CD4-positive, alpha-beta T cell treated with Interferon gamma for 1 hour (primary cell): ENCODE measurements at places on chromosomes 4 and X.

DNA sequence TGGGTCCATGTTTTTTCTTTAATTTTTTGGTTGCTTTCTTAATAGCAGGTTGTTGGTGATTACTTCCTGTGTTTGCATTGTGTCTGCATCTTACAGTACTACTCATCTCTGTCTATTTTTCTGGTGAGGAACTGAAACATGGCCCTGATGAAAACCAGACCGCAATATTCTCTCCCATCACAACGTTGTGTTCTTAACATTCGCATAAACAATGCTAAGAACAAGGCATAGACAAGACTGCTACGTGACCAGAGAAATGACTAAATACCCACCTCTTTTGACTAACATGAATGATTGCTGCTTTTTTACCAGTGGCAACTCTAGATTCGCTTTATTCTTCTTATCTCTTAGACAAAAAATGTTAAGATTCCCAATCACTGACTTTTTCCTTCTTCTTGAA is 179.1 kb downstream of the GC start:
- no peak for DNase-seq

DNA sequence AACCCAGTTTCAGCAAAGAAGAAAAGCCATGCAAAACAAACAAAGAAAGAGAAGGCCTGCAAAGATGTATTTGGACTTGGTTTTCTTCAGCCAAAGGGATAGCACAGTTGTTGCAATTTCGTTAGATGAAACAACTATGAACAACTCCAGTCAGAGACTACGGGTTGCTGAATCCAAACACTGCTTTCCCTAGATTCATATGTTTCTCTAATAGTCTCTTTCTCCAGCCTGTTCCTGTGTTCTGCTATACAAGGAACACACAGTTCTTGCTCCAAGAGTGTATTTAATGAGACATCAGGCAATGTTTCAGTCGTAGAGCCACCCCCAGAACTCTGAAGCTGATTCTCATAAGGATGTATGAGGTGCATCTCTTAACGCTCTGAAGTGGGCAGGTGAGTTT is 162.5 kb upstream of the TBL1X start:
- DNase-seq = no peak

GRCh38 chr4:22635692-22636091 is 57.0 kb upstream of the GBA3 start:
- DNase-seq = no peak

- DNase-seq = no peak
Observed at GRCh38 chr4:41569961-41570360, 32.0 kb downstream of the LIMCH1 start.

DNA sequence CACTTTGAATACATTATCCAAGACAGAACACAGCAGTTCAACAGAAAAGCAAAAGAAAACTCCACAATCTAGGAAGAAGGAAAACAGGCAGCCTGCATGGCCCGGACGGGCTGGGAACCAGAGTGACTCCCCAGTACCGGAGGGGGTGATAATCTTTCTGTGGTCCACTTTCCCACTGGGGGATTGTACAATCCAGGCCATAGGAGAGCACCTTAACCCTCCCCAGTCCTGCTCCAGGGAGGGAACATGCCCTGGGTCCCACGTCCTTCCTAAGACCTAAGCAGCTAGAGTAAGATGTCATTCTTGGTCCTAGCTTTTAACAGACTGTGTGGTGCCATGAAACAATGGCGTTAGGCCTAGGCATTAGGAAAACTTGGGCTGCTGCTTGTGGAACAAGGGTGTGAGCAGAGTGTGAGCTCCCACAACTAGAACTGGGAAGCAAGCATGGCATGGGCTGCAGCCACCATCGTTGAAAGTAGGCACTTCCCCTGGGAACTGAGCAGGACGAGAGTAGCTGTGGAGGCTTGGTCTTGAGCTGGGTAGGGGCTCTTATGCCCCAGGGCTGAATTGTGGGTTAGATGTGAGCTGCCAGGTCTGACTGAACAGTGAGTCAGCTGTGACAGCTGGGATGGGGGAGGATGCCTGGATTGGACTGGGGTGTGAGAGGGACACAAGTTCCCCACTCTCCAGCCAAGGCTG is 42.4 kb downstream of the NAT8L start:
- DNase-seq = no peak

DNA sequence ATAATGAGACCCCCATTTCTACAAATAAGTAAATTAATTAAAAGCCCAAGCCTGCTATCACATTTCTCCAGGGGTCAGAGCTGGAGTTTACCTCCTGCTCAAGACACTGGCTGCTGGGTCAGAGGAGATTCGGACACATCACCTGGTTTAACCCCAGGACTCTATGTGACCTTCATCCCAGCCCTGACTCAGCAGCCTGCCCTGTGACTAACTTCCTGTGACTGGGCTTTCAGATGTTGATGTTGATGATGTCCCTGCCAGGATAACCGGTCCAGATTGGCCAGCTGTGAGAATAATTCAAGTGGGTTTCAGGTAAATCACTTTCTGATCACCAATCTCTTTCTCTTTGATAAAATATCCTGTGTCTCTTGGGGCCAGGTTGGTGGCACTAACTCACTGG is 102.4 kb upstream of the MAML3 start:
- DNase-seq = peak; percentile 25

- DNase-seq = no peak
Observed at GRCh38 chr4:100789991-100790390, 272.2 kb upstream of the EMCN start.

GRCh38 chr4:158155656-158156356 is 17.0 kb downstream of the GASK1B start:
- DNase-seq = no peak

DNA sequence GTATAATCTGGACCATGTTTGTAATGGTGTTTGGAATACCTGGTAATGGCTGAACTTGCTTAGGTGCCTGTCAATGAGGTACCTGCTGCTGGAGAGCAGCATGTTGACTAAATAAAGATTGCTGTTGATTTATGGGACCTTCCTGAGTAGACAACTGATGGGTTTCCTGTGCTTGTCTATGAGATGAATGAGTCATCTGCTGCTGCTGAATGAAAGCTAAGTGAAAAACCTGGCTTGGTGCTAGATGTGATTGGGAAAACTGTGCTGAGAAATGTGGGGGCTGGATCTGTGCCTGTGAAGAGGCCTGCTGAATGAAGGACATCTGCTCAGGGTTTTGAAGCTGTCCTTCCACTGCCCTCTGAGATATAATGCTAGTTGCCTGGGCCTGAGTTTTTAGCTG is 69.6 kb downstream of the WNK3 start:
- no peak for DNase-seq

DNA sequence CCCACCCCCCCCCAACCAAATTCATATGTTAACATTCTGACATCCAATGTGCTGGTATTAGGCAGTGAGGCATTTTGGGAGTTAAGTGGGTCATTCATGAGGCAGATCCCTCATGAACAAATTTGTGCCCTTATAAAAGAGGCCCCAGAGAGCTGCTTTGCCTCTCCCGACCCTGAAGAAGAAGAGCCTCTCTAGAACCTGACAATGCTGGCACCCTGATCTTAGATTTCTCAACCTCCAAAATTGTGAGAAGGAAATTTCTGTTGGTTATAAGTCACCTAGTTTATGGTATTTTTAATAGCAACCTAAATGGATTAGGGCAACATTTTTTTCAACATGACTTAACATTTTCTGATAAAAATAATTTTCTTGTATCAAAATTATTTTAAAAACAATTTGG is 296.3 kb downstream of the CFAP299 start:
- DNase-seq = no peak

DNA sequence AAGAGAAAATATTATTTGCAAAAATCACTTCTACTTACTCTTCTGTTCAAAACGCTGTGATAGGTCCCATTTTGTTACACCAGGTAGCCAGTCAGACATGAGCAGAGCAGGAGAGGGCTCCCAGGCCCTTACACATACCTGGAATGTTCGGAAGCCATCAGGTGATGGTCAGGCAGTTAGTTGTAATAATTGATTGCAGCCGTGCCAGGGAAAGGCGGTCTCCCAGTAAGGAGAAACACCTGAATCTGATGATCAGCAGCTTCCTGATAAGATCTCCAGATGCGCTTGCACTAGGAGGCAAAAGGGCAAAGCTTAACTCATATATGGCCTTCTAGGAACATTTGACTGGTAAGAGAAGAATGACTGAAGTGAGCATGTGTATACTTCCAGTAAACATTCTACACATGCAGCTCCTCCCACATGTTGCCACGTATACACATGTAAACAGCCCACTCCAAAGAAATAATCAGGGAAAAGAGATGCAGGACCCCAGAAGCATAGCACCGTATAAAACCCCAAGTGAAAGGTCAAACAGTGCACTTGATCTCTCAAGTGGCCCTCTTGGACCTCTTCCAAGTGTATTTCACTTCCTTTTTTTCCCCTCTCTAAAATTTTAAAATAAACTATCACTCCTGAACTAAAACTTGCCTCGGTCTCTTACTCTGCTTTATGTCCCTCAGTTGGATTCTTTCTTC is 1338.0 kb downstream of the FSTL5 start:
- no peak for DNase-seq

GRCh38 chr4:185657699-185658098 is 122.4 kb upstream of the PDLIM3 start:
- no peak for DNase-seq

DNA sequence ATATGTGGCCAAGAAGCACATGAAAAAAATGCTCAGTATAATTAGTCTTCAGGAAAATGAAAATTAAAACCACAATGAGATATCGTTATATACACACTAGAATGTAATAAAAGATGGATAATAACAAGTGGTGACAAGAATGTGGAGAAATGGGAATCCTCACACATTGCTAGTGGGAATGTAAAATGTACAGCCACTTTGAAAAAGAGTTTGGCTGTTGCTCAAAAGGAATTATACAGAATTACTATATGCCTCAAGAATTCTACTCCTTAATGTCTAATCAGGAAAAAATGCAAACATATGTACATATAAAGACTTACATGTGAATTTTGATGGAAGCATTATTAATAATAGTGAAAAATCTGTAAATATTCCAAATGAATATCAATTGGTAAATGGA is 102.2 kb downstream of the SPCS3 start:
- no peak for DNase-seq

- DNase-seq = no peak
Observed at GRCh38 chr4:150280081-150280895, 202.0 kb downstream of the DCLK2 start.

DNA sequence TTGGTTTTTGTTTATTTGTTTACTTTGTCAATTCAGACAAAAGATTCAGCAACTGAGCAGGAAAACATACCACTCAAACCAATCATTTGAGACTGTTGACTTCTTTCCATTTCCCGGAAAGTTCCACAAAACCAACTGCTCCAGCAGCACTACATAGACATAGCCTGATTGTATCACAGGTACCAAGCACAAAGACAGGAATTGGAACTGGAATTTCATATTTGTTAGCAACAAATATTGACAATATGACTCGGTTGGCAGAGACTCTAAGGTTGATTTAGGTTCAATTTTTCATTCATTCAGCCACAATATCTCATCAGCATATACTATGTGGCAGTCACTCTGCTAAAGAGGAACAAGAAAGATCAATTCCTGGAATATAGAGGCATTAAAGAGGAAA is 364.0 kb downstream of the ZIC3 start:
- DNase-seq = no peak

GRCh38 chrX:149610511-149610910 is 15.4 kb upstream of the HSFX2 start:
- DNase-seq = no peak

- no peak for DNase-seq
Observed at GRCh38 chr4:147591106-147591505, 26.1 kb upstream of the TMEM184C start.

DNA sequence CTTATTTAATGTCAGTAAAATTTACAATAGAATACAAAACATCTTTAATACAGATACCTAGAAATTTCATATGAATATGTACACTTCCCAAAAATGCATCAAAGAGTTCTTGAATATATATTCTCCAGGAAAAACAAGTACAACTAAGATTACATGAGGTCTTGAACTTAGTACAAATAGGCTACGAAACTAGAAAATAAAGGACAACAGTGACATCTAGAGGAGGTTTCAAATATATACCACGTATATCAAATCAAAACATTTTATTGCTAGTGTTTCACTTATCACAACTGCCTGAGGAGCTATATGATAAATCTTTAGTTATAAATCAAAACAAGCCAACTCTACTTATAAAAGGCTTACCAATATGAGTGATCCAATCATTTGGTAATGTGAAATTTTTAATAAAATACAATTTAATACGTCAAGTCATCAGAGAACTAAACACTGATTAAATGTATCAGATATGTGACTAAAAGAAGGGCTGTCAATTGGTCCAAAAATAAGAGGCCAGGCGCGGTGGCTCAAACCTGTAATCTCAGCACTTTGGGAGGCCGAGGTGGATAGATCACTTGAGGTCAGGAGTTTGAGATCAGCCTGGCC is 36.6 kb downstream of the ANAPC10 start:
- DNase-seq = no peak

DNA sequence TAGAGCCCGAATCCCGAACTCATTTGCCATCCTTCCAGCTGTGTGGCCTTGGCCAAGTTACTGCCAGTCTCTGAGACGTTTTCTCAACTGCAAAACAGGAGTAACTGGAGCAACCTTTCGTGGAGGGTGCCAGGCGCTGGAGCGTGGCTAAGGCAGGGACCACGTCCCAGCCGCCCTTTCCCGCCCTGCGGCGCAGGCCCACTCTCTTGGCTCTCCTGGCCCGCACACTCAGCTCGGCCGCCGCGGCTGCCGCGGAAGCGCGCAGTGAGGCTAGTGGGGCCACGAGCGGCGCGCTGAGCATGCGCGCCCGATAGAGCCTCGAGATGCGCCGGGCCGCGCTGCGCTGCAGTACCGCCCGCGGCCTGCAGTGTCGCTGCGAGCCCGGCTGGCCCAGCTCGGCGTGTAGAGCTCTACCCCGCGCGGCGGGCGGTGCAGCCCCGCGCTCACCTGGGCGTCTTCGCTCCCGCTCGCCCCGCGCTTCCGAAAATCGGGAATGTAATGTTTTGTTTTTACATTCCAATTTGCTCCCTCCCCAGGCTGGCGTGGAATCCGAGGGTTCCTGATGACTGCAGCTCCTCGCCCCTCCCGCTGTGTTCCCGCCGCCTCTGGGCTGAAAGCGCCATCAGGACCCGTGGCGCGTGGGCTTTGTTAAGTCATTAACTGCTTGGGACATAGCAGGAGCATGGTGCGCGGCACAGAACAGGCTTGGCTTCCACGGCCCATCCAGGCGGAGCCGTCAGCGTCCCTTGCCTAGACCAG is 4.0 kb upstream of the ZNF518B start:
- DNase-seq = peak; percentile 78

- no peak for DNase-seq
Observed at GRCh38 chr4:158914218-158914617, 145.4 kb downstream of the FNIP2 start.

GRCh38 chr4:105472871-105473323 is 965 bp downstream of the PPA2 start:
- no peak for DNase-seq

- DNase-seq = no peak
Observed at GRCh38 chr4:124066595-124066994, 645.9 kb downstream of the ANKRD50 start.

DNA sequence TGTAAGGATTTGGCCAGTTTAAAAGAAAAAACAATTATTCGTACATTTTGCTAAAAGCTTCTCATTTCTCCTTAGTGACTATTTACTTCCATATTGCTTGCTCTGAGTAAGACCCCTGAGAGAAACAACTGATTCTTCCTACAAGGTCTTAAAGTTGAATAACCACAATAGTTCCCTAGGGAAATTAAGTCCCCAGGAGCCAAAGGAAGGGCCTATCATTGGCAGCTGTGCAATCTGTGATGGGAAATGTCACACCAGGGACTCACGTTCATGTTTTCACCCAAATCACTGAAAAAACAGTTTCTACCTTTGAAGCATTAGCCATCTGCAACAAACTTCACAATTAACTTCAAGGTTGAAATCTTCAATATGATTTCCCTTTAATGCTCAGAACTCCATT is 66.7 kb downstream of the JADE1 start:
- DNase-seq = no peak

GRCh38 chr4:102322736-102323135 is 22.5 kb downstream of the SLC39A8 start:
- no peak for DNase-seq
